ENCODE measurements at places on chromosomes 4 and X. TPM values are rescaled to one million over a fixed set of nuclear protein-coding genes. Genes with fewer than 3 reads are reported as not detected.
A peak's percentile ranks its signal among the peaks of the same experiment; 100 is the strongest.

The SRPK3 gene
- polyA plus RNA-seq = not detected

The CTAG1A gene
- polyA plus RNA-seq = not detected

The RAB41 gene
- not detected for polyA plus RNA-seq

DNA sequence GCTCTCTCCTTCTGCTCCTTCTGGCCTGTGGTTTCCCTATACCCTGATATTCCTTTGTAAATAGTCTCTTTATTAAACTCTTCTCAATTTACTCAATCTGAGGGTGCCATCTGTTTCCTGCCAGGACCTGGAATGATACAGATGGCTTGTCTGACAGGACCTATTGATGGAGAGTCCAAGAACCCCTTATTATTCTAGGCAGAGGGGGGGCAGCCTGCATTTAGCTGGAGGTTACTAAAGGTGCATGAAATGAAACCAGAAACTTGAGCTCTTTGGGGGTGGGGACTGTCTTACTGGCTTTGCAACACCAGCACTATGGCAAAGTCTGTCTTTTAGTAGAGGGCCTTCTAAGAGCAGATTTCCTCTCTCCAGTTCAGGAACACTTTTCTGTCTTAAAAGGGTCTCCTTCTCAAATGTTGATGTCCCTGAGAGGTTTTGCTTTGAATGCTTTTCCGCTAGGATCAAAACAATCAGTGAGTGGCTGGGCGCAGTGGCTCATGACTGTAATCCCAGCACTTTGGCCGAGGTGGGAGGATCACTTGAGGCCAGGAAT, 162.5 kb upstream of the MED14 start:
- DNase-seq = no peak

- DNase-seq = no peak
Measured at GRCh38 chr4:22031423-22031822, 82.9 kb upstream of the KCNIP4 start.

DNA sequence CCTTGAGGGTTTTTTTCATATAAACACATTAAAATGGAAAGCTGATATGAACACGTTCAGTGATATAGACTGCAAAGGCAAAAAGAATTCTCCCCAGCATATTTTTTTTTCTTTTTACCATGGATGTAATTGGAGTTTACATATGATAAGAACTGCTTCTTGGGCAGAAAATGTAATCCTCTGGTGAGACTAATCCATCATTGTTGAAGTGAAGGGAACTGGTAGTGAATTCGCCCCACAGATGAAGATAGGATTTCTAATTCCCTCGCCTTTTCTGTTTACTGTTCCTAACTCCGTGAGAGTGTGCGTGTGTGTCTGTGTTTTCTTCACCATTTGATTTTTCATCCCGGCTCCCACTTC, 88.9 kb downstream of the GPR143 start:
- no peak for DNase-seq

The ARAP2 gene
- 0.08 TPM for polyA plus RNA-seq

DNA sequence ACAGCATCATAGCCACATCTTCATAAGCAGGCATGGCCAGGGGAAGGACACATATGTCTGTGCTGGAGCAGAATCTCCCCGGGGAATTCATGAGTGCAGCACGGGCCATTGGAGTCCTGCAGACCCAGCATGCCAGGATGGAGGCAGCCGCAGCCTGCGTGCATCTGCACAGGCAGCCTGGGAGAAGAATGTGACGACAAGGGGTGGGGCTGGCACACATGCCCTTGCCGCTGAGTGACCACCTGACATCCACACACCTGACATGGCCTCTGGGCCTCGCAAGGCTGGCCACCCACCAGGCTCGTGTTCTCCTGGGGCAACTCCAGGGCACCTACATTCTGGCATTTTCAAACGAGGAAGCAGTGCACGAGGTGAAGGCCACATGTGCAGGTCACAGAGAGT, 66.2 kb upstream of the AFAP1 start:
- DNase-seq = no peak

DNA sequence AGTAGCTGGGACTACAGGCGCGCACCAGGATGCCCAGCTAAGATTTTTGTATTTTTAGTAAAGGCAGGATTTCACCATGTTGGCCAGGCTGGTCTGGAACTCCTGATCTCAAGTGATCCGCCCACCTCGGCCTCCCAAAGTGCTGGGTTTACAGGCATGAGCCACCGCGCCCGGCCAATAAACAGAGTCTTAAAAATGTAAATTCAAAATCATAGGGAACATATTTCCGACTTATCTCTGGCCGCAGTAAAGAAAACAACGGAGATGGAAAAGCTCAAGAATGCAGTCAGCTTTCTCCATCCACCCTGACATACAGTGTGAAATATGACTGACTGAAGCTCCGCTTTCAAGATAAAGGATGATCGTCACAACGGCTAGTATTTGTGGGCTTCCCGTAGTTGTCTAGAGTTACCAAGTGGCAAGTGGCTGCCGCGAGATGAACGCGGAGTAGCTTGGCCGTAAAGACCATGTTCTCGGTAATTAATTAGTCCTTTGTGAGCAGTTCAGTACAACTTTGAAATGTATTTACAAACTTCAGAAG, 495.1 kb upstream of the FAT1 start:
- no peak for DNase-seq

DNA sequence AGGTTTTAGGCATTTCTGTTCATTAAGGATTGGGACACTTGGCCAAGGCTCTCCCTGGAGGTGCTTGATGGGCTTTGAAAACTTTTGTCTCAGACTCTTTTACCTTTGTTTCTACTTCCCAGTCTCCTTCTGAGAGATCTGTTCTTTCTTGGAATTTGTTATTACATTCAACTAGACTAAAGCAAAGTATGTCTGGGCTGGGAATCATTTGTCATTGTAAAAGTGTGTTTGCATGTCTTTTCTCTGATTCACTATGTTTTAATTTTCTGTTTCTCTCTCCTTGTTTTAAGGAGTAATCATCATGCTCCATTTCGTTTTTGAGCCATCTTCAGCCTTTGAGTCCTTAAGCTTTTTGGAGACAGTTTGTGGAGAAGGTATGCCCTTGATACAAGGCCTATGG, 12.2 kb upstream of the PGRMC2 start:
- DNase-seq = no peak

GRCh38 chr4:55409468-55410171, 13.9 kb downstream of the TMEM165 start:
- no peak for DNase-seq

DNA sequence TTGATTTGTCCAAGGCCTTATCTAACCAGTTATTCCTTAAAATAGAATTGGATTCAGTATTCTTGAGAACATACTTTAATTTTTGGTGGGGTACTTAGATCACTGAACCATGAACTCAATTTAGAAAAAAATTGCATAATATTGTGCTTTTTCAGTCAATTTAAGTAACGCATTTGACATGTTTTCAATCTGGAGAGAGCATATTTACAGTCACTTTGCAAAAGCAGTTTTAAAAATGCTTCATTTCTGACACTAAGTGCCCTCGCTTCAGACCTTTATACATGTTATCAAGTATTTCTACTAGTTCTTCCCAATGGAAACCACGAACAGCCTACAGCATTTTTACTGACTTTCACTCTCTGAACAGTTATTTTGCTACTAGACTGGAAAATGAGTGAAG, 257.1 kb upstream of the NDST4 start:
- no peak for DNase-seq

The CLCN3 gene
- polyA plus RNA-seq = 5.4 TPM

The TMEM255A gene
- 2.3 TPM for polyA plus RNA-seq

- no peak for DNase-seq
Measured at GRCh38 chr4:7944599-7945220, 5.0 kb upstream of the AFAP1 start.

GRCh38 chr4:183399126-183399522, 45.3 kb upstream of the CDKN2AIP start:
- no peak for DNase-seq

The MAOB gene
- polyA plus RNA-seq = 1.1 TPM

The GLRB gene
- 0.33 TPM for polyA plus RNA-seq

- no peak for DNase-seq
Measured at GRCh38 chr4:86313656-86314055, 46.2 kb downstream of the MAPK10 start.

GRCh38 chr4:180675359-180675650, 1567.9 kb upstream of the TENM3 start:
- DNase-seq = no peak

The PAGE5 gene
- not detected for polyA plus RNA-seq

DNA sequence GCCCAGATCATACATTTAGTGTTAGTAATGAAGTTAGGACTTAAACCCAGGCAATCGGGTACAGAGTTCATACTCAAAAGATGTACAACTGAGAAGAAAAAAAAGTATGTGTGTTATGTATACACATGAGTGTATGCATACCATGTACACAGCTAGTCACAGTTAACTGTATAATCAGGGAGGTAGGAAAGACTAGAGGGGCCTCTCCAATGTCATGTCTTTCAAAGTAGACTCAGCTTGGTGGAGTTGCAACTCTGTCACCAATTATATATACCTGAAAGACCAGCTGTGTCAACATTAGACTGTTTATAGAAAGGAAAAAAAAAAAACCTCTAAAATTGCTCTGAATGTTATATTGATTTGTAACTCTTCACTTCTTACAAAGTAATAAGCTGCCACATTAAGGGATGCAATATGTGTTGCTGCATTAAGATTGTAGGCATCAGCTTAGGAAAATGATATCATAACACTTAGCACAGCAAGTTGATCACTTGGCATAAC, 167.5 kb downstream of the DCTD start:
- no peak for DNase-seq

GRCh38 chrX:49247916-49248811, 12.9 kb downstream of the CCDC22 start:
- no peak for DNase-seq

GRCh38 chrX:40006106-40007017, 91.4 kb downstream of the BCOR start:
- peak; percentile 63 for DNase-seq

DNA sequence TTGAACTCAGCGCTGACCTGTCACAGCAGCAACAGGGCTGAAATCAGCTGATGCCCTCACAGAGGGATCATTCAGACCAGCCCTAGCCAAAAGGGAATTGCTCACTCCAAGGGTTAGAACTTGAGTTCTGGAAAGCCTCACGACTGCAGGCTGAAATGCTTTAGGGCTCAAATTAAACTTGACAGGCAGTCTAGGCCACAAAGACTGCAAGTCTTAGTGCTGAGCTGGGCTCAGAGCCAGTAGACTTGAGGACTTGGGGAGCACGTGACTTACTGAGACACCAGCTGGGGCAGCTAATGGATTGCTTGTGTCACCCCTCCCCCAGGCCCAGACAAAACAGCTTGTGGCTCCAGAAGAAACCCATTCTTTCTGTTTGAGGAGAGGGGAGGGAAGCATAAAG, 119.0 kb upstream of the SLC6A14 start:
- DNase-seq = no peak

The SUPT20HL2 gene
- polyA plus RNA-seq = not detected

DNA sequence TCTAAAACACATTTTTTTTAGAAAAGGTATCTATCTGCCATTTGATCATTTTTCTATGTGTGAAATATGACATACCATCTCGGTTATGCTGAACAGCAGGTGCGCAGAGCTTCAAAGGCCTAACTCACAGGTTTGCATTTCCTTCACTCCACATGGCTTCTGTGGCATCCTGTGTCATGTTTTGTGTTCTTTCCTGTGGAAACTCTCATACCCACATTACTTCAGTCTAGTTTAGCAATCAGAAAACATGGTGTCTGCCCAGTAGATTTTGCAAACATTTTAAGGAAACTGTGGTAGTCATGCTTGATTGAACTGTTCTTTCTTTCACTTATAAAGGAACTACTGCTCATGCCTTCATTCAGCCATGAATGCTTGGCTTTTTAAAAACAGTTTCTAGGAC, 11.3 kb upstream of the ARAP2 start:
- DNase-seq = no peak

The MAPK10 gene
- 3.1 TPM for polyA plus RNA-seq

GRCh38 chrX:18666614-18667013, 5.3 kb downstream of the RS1 start:
- DNase-seq = no peak

GRCh38 chrX:23114241-23114640, 114.5 kb downstream of the DDX53 start:
- DNase-seq = no peak

GRCh38 chr4:128284317-128284716, 3.3 kb downstream of the PGRMC2 start:
- no peak for DNase-seq

DNA sequence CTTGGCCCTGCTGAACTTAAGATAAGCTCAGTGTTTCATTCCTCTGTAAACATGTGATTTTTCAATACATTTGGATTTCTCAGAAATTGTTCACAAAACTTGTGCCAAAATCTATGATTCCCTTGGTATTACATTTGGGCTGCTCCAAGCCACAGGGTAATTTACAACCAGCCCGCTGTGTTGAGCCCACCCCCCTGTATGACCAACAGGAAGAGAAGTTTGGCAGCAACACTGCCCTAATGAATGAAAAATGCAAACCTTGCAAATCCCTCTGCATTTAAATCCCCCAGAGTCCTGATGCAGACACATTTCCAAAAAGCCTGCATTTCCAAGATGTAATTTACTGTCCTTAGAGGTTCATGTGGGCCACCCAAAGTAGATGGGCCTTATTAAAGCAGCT, 34.1 kb upstream of the GAB1 start:
- no peak for DNase-seq

DNA sequence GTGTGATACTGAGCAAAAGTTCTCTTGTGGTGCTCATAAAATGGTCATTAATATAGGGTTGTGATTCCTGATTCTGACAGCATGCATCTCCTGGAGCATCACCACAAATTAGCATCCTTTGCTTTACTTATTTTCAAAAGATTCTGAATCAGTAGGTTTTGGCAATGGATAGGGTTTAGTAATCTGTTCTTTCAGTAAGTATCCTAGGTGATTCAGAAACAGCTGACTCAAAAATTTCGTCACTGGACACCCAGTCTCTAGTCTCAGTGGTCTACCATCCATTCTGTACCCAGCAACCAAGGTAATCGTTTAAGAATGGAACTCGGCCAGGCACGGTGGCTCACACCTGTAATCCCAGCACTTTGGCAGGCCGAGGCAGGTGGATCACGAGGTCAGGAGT, 4.1 kb downstream of the CBLL2 start:
- DNase-seq = no peak

The HERC6 gene
- polyA plus RNA-seq = 3.2 TPM

DNA sequence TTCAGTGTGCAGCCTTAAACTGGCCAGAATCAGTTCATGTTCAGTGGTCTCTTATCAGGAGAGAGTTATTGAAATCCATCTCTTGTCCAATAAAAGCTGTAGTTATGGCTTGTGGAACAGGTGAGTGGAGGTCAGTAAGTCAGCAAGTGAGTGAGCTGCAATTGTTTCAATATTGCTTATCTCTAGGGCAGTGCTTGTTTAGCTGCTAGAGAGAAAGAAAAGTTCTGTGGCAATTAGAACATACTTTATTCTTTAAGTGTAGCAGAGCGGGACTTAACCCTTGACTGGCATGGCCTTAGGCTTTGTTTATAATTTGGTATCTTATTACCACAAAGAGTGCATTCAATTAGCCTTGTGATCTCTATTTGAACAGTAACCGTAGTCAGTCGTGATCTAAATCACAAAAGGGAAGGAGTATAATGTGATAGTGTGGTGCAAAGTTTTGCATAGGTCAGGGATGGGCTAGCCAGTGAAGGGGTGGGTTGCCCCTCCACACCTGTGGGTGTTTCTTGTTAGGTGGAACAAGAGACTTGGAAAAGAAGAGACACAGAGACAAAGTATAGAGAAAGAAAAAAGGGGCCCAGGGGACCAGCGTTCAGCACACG, 6.9 kb upstream of the ETDC start:
- DNase-seq = no peak

The NFXL1 gene
- 10.0 TPM for polyA plus RNA-seq
